ENCODE measurements at places on chromosomes 12 and 14. TPM values are rescaled to one million over a fixed set of nuclear protein-coding genes. Genes with fewer than 3 reads are reported as not detected.
A peak's percentile ranks its signal among the peaks of the same experiment; 100 is the strongest.

The BCL2L14 gene
- 32.7 TPM for total RNA-seq

DNA sequence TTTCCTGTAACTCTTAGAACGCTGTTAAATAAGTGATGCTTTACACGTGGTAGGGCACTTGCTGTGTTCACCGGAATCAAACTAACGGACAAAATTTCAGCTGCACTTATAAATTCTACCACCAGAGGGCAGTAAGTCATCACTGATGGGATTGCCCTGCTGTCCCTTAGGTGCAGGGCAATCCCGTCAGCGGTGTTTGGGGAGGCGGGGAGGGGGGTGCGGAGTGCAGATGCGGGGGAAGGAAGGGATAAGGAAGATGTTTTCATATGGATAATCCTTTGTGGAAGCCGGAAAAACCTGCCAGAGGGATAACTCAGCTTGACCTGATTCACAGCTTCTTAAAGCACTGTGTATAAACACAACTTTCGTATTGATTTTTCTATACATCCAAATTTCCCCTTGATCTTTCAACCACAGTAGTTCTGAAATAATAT, 21.7 kb upstream of the SLC10A1 start:
- H3K36me3 ChIP-seq, result no peaks in the 10 kb centered on the region
- H3K27me3 ChIP-seq, result no peaks in the 10 kb centered on the region
- DNase-seq, result no peak

GRCh38 chr12:76936275-76937193, 57.7 kb upstream of the CSRP2 start:
- no peaks in the 10 kb centered on the region for H3K36me3 ChIP-seq
- H3K4me1 ChIP-seq, result no peaks in the 10 kb centered on the region
- H3K4me3 ChIP-seq, result no peak overlapping the region

The ANG gene
- 45.2 TPM for total RNA-seq

The JPH4 gene
- 0.58 TPM for total RNA-seq

- no peaks in the 10 kb centered on the region for H3K27me3 ChIP-seq
- no peak overlapping the region for H3K4me3 ChIP-seq
- peak overlapping the region; percentile 77 for H3K27ac ChIP-seq
- no peaks in the 10 kb centered on the region for H3K36me3 ChIP-seq
- H3K4me1 ChIP-seq, result peaks cover 29% of the 10 kb centered on the region
Observed at GRCh38 chr14:21039585-21040369, 2.4 kb upstream of the RNASE7 start.

DNA sequence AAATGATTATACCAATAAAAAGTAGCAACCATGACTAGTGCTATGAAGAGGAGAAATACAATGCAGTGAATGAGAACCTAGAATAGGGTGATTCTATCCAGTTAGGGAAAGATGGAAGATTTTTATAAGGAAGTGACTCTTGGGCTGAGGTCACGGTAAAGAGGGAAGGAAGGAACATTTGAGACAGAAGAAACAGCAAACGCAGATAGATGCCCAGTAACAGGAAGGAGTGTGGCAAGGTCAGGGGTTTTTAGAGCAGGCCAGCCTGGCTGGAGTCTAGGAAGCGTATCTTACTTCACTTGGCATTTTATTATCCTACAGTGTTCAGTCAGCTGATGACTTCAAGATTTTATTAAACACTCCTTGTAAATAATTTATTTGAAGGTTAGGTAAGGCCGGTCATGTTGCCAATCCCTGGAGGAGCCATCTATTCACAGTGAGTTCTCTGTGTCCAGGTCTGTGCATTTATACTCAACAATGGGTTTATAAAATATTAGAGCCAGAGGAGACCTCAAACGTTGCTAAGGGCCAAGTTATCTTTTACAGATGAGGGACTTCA, 170.6 kb downstream of the PRKCH start:
- no peaks in the 10 kb centered on the region for H3K27me3 ChIP-seq
- no peak for DNase-seq
- no peak overlapping the region for H3K4me3 ChIP-seq

- H3K27ac ChIP-seq, result no peak overlapping the region
- H3K27me3 ChIP-seq, result no peaks in the 10 kb centered on the region
- no peak for DNase-seq
- H3K4me3 ChIP-seq, result no peak overlapping the region
- no peaks in the 10 kb centered on the region for H3K36me3 ChIP-seq
Observed at GRCh38 chr12:47422611-47423010, 283.2 kb downstream of the RPAP3 start.

The TAS2R50 gene
- 7.7 TPM for total RNA-seq

DNA sequence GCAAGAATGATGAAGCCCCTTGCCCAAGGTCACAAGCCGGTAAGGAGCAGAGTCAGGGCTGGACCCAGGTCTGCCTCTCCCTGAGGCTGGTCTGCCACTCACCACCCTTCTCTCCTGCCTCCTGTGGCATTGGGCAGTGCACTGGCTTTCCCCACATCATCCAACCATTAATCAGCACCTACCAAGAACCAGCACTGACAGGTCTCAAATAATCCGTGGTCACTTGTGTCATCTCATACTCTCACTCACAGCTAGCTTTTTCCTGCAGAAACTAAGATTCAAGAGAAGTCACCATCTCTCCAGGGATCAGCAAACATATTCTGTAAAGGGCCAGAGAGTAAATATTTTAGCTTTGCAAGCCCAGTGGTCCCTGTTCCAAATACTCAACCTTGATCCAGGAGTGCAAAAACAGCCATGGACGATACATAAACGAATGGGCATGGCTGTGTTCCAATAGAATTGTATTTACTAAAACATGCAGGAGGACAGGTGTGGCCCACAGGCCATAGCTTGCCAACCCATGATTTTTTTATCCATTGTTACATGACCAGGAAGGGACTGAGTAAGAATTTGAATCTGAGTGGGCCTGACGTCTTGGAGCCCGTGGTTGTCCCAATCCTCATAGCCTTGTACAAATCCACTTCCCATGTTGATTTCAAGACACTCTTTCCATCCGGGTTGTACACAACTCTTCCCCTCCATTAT, 374.2 kb downstream of the BCL11B start:
- H3K27ac ChIP-seq, result no peak overlapping the region
- no peaks in the 10 kb centered on the region for H3K4me1 ChIP-seq
- DNase-seq, result no peak
- no peaks in the 10 kb centered on the region for H3K27me3 ChIP-seq

The TCL1B gene
- not detected for total RNA-seq

The KRT8 gene
- total RNA-seq, result 71.2 TPM

The ZDHHC22 gene
- not detected for total RNA-seq

- H3K27me3 ChIP-seq, result no peaks in the 10 kb centered on the region
- no peaks in the 10 kb centered on the region for H3K36me3 ChIP-seq
- H3K4me1 ChIP-seq, result peaks cover 27% of the 10 kb centered on the region
- H3K4me3 ChIP-seq, result no peak overlapping the region
Observed at GRCh38 chr14:50964683-50965390, 20.6 kb upstream of the PYGL start.

- no peaks in the 10 kb centered on the region for H3K36me3 ChIP-seq
- no peak for DNase-seq
- H3K27me3 ChIP-seq, result no peaks in the 10 kb centered on the region
- H3K4me1 ChIP-seq, result peaks cover 57% of the 10 kb centered on the region
- no peak overlapping the region for H3K27ac ChIP-seq
Observed at GRCh38 chr12:104517880-104518279, 61.1 kb downstream of the CHST11 start.
